ENCODE measurements at places on chromosomes 5 and 9. TPM values are rescaled to one million over a fixed set of nuclear protein-coding genes. Genes with fewer than 3 reads are reported as not detected.
A peak's percentile ranks its signal among the peaks of the same experiment; 100 is the strongest.

- DNase-seq, result no peak
Measured at GRCh38 chr9:116032683-116033440, 120.7 kb upstream of the PAPPA start.

GRCh38 chr9:114503522-114504340 is 1.5 kb downstream of the WHRN start:
- no peak for DNase-seq

DNA sequence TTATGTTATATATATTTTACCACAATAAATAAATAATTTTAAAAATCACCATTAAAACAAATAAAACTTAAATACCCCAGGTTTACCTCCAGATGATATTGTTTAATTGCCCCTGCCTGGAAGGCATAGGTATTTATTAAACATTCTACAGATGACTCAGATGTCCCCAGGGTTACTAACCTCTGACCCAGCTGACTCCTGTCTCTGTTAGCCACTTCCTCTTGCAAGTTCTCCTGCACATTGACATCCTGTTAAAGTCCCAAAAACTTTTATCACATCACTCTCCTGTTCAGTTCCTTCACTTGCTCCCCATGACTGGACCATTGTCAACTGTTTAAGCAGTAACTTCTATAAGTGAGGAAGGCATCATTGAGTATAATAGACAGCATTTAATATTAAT is 37.0 kb upstream of the RAB3C start:
- DNase-seq, result no peak

- no peak for DNase-seq
Measured at GRCh38 chr5:15026011-15026893, 154.7 kb upstream of the ANKH start.

DNA sequence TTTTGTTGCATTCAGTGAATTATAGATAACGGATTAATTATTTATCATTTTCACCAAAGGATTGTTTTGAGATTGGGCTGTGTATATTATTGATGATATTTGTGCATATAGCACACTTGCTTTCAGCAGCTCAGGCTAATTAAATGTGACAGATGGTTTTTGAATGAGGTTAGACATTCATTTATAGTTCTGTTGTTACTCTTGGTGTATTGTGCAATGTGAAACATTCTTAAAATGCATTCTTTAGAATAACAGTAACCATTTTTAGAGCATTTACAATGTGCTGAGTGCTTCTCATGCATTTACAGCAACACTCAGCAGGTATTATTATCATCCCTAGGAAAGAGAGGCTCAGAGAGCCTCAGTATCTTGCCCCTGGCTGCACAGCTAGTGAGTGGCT is 23.8 kb downstream of the NANS start:
- DNase-seq, result no peak

DNA sequence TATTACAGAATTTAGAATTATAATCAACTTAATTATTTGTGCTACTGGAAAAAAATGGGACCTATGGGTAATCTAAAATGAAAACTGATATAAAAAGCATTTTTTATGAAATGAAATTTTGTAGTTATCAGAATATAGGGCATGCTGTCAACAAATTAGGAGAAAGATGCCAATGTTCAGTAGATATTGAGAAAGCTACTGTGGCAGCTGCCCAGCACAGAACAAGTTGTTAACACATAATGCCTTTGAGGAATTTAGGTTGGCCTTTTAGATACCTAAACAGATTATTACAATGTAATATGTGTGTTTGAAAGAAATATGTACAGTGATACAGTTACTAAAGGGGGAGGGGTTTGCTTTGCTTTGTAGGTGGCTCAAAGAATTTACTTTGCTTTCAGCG is 54.1 kb downstream of the PPIC start:
- DNase-seq, result no peak

GRCh38 chr5:58890701-58891085 is 307.8 kb downstream of the RAB3C start:
- no peak for DNase-seq

- no peak for DNase-seq
Measured at GRCh38 chr5:25618821-25619220, 974.0 kb upstream of the CDH10 start.

GRCh38 chr9:35658968-35659220 is 802 bp downstream of the CCDC107 start:
- no peak for DNase-seq

- no peak for DNase-seq
Measured at GRCh38 chr5:171759777-171760176, 25.8 kb upstream of the SMIM23 start.

GRCh38 chr5:135220394-135221186 is 178.4 kb downstream of the MACROH2A1 start:
- no peak for DNase-seq

- DNase-seq, result no peak
Measured at GRCh38 chr5:131466171-131466766, 168.8 kb downstream of the RAPGEF6 start.

GRCh38 chr9:95167998-95168397 is 149.5 kb downstream of the FANCC start:
- DNase-seq, result peak; percentile 61

DNA sequence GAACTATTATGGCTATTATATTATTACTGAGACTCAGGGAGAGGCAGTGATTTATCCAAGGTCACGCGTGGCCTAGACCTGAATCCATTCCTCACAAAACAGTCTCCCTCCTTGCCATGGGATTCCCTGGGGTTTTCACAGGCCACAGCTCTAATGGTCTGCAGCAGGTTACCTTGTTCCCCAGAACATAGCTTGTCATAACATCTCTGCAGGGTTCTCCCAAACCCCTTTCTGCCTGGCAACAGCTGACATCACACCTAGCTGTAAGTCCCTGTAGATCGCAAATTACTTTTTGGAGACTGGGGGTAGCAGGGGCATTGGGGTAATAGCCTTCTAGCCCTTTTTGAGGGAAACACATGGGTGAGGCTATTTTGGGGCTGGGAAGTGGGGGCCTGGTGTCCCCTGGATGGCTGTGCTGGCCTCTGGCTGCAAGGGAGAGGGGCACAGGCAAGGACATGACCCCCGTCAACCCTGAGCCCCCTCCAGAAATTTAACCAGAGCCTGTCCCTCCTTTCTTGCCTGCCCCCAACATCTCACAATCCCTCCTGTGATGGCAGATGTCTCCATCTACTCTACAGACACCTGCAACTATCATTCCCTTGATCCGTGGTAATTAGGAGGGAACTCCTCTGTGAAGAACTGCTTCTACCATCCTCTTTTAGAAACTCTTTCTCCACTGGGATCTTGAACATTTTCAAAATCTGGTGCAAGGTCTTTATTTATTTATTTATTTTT is 1.3 kb downstream of the CD74 start:
- DNase-seq, result no peak

GRCh38 chr5:116970318-116970717 is 395.7 kb upstream of the SEMA6A start:
- no peak for DNase-seq

DNA sequence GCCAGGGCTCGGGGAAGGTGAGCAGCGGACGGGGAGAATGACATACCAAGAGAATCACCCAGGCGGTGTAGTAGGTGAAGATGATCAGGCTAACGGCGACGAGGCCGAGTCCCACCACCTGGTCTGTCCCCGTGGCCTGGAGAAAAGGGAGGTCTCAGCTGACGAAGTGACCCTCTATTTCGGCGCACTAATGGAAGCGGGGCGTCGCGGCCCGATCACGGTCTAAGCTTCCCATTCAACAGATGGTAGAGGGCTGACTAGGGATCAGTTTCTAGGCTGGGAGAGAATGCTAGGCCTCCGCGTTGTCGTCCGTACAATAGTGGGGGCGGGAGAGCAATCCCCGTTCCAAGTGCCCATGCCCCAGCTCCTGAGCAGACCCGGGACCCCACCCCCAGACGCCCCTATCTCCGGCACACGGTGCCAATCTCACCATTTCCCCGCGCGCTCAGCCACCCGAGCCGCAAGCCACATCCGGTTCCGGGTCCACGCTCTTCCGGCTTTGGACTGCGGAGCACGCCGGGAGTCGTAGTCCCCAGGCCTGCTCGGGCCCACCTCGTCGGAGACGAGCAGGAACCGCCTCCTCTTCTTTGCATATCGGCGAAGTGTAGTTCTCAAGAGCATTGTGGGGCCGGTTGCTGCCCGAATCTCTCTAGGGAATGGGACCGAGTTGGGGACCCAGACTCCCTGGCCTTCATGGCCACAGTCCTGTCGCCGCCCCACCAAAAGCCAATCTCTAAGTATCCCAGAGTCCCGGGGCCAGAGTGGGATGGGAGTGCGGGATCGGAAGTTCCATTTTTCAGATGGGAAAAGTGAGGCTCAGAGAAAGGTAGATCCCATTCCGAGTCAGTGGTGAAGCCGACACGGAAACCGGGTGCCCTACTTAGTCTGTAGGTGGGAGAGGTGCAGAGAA is at the start of gene DPM2:
Gene DPM2, minus strand, starts transcription at position 467 of the 910 bp plus-strand sequence. Its CDS starts 34 bp downstream, at position 433.
- DNase-seq, result peak; percentile 44

AGXT2 gene
- not detected for total RNA-seq

ANKRD33B gene
- total RNA-seq, result 2.1 TPM

PCDHB5 gene
- total RNA-seq, result 29.4 TPM

OTP gene
- total RNA-seq, result not detected

DMRT2 gene
- 1.0 TPM for total RNA-seq

DMRTA1 gene
- total RNA-seq, result 7.7 TPM

GFI1B gene
- not detected for total RNA-seq

SHISAL2B gene
- 0.51 TPM for total RNA-seq

ESM1 gene
- not detected for total RNA-seq

FOXD4L4 gene
- 0.19 TPM for total RNA-seq
